T-helper 17 cell (primary cell): ENCODE measurements at places on chromosomes 16 and 17. TPM values are rescaled to one million over a fixed set of nuclear protein-coding genes. Genes with fewer than 3 reads are reported as not detected.

FLOT2 gene
- total RNA-seq: 132 TPM

SLC13A5 gene
- total RNA-seq: not detected

TNFAIP1 gene
- 8.8 TPM for total RNA-seq

BIRC5 gene
- total RNA-seq: 0.44 TPM

TMEM238L gene
- not detected for total RNA-seq

KRT17 gene
- total RNA-seq: not detected

LLGL2 gene
- total RNA-seq: 39.3 TPM

RUNDC3A gene
- total RNA-seq: 0.55 TPM

GOSR1 gene
- total RNA-seq: 51.1 TPM

CBX8 gene
- 2.5 TPM for total RNA-seq

NPB gene
- total RNA-seq: not detected
